ENCODE measurements at places on chromosomes 5 and 9.

- no peak for DNase-seq
These were observed 191.5 kb upstream of the FTMT start for GRCh38 chr5:121660142-121660541.

DNA sequence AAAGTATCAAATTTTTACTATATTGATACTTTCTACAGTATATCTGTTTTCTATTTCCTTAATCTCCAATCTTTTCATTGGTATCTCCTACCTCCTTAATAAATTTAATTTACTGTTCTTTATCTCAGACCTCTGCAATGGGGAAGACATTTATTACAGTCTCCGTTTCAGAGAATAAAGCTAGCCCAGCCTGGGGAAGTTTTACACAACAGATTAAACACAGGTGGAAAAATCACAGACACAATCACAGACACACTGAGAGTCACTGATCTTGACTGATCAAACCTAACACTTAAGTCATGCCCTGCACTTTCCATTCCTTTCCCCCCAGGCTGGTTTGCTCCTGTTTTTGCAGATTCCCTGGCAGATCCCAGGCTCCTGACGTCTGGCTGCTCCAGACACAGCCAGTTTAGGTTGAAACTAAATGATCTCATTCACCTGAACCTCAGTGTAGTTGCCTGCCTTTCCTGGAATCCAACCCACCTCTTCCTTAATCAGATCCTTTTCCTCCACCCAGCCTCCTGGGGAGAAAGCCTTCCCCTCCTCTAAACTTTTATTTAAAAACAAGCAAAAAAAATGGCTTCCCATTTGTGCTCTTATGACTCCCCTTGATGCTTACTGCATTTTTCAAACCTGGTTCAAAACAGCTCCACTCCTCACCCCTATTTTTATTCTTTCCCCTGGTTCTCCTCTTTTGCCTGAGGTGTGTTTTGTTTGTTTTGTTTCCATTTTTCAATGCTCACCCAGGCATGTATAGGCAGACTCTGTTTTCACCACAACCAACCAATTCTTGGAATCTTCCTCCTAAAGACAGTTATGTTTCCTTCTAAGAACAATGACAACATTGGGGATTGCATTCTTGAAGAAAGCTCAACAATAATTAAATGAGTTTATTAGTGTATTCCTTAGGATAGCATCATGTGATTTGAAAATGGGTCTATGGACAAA is 29.5 kb upstream of the OSMR start:
- DNase-seq: no peak

DNA sequence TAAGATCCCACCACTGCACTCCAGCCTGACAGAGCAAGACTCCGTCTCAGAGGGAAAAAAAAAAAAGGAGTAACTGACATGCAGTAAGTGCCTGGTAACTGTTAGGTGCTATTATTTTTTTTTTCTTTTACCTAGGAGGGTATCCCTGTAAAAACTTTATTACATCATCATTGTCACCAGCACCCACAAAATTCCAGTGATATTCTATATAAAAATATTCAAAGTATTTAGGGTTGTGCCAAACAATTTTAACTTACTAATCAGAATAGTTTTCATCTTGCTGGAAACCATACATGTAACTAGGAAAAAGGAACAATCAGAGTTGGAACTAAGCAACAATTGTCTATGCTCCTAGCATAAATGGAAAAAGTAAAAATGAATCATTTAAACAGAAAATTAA is 112.4 kb downstream of the SSBP2 start:
- no peak for DNase-seq

DNA sequence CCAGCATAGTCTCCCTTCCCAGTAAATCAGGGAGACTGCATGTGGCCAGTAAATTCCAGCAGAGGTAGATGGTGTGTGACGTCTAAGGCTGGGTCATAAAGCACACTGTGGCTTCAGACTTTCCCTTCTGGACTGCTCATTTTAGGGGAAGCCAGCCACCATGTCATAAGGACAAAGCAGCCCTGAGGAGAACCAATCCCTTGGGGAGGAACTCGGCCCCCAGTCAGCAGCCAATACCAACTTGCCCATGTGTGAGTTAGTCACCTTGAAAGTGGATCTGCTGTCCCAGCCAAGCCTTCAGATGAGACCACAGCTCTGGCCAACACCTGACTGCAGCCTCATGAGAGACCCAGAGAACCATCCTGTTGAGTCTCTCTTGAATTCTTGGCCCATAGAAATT is 14.7 kb upstream of the NINJ1 start:
- no peak for DNase-seq

GRCh38 chr9:72315510-72316311 is 49.3 kb downstream of the ZFAND5 start:
- no peak for DNase-seq

DNA sequence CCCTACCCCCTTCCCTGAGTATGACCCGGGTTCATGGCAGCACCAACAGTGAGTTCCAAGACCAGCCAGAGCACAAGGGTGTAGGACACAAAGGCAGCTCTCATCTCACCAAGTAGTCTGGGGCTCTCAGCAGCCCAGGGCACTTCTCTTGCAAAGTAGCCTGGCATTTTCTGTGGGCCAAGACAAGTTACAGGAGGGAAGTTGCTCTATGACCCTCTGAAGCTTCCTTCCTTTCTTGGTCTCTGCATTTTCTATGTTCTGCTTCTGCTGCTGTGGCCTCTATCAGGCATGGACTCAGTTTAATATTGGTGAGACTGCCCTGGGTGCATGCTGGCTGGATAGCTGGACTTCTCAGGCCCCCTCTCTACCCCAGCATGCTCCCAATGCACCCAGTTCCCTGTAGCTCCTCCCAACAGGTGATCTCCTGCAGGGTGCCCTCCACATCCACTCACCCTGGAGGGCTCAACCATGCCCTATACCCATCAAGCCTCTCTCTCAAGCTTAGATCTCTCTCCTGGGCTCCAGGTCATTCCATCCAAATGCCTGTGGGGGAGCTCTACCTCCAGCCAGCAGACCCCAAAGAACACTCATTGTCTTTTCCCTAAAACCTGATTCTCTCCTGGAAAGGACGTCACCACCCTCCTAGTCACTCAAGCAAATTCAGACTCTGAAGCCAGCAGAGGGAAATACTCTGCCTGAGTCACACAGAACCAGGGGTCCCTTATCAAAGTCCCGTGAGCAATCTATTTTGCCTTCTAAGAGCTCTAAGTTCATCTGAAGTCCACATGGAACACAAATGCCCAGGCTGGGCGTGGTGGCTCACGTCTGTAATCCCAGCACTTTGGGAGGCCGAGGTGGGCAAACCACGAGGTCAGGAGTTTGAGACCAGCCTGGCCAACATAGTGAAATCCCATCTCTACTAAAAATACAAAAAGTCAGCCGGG is 13.8 kb downstream of the TBC1D2 start:
- no peak for DNase-seq

GRCh38 chr9:135135171-135135928 is 47.9 kb downstream of the OLFM1 start:
- no peak for DNase-seq

All from activated CD4-positive, alpha-beta T cell treated with anti-CD3 and anti-CD28 coated beads for 24 hours (primary cell).